Esophagus squamous epithelium (tissue), 5 donors: ENCODE measurements at places on chromosomes 13 and 19.

DNA sequence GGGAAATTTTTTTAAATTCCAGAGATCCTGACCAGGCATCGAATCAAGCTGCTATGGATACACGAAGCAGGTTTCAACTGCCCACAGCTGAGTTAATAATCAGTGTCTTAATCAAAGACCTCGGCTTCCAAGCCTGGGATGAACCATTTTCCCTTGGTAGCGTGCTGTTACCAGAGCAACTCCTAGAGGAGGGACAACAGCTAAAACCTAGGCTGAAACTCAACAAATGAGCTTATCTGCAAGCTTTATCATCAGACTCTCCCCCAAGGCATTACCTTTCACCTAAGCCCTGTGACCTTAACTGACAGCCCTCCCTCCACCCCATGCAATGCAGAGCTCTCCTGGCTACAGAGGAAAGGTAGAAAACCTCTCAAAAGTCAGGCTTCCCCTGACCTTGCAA is 39.7 kb downstream of the RCBTB1 start:
- DNase-seq = no peak

- DNase-seq = no peak
Measured at GRCh38 chr19:13926010-13926409, 12.2 kb downstream of the PODNL1 start.

GRCh38 chr19:16259385-16260159 is 61.9 kb downstream of the AP1M1 start:
- peak; percentile 31 for DNase-seq

GRCh38 chr19:14915116-14915515 is 26.2 kb upstream of the OR7C2 start:
- no peak for DNase-seq

DNA sequence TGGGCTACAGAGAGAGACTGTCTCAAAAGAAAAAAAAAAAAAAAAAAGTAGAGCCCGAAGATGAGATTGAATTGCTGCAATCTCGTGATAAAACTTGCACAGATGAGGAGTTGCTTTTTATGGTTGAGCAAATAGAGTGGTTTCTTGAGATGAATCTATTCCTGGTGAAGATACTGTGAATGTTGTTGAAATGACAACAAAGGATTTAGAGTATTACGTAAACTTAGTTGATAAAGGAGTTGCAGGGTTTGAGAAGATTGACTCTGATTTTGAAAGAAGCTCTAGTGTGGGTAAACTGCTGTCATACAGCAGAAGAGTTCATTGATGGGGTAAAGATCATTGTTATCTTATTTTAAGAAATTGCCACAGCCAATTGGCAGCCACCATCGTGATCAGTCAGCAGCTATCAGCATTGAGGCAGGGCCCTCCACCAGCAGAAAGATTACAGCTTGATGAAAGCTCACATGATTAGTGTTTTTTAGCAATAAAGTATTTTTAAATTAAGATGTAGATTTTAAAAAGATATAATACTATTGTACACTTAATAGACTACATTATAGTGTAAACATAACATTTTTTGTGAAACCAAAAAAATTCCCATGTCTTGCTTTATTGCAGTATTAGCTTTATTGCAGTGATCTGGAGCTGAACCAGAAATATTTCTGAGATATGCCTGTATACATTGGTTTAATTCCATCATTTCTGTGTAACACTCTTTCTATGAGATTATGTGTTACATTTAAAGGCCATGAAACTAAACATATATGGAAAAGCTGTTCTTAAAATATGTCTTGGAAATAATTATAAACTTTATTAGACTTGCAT is 43.1 kb downstream of the ZMYM2 start:
- DNase-seq = no peak

GRCh38 chr19:42199440-42200115 is 17.9 kb downstream of the DEDD2 start:
- no peak for DNase-seq

GRCh38 chr19:41095703-41096102 is 7.5 kb downstream of the CYP2A13 start:
- DNase-seq = no peak

GRCh38 chr19:55986487-55986886 is at the start of gene NLRP5:
NLRP5 (plus strand) TSS chr19:55986775.
- DNase-seq = no peak

DNA sequence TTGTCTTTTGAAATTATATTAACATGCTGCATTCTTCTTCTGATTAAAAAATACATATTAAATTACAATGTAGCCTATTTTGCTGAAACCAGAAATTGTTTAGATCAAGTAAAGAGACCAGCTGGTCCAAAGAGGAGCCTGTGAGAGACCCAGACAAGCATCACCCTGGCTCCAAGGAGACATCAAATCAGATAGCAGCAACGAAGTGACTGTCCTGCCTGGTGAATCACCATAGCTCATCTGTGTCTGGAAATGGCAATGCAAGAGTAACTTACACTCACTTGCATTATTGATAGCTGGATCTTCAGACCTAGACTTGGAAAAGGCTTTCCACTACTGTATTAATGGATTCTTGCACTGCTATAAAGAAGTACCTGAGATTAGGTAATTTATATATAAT is 169.1 kb downstream of the KCTD12 start:
- no peak for DNase-seq

GRCh38 chr19:56301886-56302620 is 12.6 kb downstream of the ZSCAN5A start:
- no peak for DNase-seq

- DNase-seq = no peak
Measured at GRCh38 chr13:110553417-110553816, 8.1 kb downstream of the RAB20 start.
